Epithelial cell of prostate (primary cell): ENCODE measurements at places on chromosomes 12 and 14.

GRCh38 chr14:34668111-34668510, 38.2 kb upstream of the SNX6 start:
- DNase-seq = no peak

- no peak for DNase-seq
These were observed 422.2 kb downstream of the APAF1 start for GRCh38 chr12:99067171-99067785.

DNA sequence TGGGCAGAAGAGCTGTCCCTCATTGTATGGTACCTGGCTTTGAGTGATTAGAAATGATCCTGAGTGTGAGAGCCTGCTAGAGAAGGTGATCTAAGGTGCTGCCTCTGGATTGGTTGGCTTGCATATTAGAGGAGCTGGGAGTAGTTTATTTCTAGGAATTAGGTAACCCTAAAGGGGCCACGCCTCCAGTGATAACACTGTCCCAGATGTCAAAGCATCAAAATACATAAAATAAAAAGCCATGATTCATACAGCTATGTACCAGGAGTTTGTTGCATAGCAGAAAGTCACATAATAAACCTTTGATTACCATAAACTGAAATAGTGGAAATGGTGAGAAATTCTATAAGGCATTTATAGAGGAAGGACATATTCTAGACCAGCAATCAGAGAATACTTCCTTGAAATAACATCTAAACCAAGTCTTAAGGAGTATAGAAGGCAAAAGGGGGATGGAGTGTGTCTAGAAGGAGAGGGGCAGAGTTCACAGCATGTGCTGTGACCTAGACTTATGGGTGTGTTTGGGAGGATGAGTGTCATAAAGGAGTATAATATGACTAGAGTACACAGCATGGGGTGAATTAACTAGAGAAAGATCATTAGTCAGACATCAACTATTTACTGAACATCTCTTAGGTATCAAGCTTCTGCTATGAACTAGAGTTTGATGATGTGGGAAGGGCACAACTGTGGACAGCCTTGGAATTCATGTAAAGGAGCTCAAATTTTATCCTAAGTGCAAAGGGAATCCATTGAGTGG, 686.4 kb downstream of the GALC start:
- DNase-seq = no peak

- DNase-seq = no peak
These were observed 124.2 kb downstream of the CACNA1C start for GRCh38 chr12:2177003-2177402.

DNA sequence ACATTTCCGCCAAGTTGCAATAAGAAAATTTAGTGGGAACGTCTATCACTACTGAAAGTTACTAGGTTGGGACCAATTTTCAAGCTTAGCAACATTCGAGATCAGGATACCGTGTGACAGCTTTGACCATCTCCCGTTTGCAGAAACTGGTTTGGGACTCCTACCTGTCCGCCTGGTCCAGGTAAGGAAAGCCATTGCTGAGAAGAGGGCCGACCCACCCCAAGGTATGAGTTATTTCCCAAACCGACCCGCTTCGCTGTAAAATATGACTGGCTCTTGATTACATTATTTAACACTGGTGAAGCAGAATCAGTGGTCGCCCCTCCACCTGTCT, 271 bp downstream of the DNAI7 start:
- DNase-seq = no peak

GRCh38 chr12:25677232-25677937, 124.3 kb upstream of the LMNTD1 start:
- no peak for DNase-seq

- no peak for DNase-seq
These were observed 50.4 kb downstream of the GXYLT1 start for GRCh38 chr12:42094277-42094676.

DNA sequence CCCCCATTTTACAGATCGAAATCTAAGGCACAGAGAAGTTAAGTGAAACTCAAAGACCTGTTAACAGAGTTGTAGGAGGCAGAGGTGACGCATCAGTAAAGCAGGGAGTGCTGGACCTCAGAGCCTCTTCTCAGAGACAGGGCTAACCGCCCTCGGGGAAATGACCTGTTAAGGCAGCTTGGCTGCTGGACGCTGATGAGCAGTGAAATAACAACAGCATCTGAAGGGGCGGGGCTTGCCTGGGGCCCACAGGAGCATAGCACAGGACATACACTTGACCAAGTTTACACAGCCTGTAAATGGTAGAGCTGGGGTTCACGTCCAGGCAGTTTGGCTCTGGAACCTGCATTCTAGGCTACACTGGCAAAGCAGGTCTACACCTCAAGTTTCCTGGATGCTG, 39.3 kb downstream of the LRTM2 start:
- no peak for DNase-seq

DNA sequence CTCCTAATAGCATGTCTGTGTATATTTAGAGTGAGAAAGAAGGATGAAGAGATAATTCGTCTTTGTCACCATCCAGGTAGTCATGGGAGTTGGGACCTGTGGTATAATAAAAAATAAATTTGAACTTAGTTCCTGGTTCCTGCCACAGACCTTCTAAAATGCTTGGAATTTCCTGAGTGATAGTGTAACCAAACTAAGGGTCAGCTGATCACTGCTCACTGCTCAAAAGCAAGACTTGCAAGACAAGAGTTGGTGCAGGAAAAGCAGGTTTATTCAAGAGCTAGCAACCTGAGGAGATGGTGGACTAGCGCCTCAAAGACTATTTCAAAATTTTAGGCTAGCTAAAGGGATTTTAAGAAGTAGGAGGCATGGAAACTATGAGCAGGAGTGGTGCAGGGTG, 19.1 kb downstream of the ANG start:
- peak; percentile 72 for DNase-seq

- DNase-seq = no peak
These were observed 20.0 kb downstream of the NAV3 start for GRCh38 chr12:77850698-77851097.

- DNase-seq = no peak
These were observed 28.1 kb downstream of the TNFAIP2 start for GRCh38 chr14:103151270-103151945.

DNA sequence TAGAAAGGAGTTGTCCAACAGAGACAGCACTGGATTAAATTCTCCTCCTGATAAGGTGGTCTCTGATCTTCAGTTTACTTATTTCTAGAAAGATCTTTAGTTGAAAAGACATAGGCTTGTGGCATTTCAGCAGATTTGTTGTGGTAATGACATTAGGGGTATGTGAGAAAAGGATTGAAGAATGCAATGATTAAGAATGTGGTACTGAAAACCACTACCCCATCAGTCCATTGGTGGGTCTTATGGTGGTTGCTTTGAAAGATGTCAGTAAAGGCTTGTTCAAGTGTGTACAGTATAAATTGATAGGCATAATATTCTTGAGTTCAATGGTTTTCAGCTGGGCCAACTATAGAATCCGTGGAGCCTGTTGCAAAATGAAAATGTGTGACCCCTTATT, 10.8 kb downstream of the PPFIBP1 start:
- DNase-seq = no peak

- DNase-seq = peak; percentile 68
These were observed 77.3 kb downstream of the DAAM1 start for GRCh38 chr14:59265808-59266207.

DNA sequence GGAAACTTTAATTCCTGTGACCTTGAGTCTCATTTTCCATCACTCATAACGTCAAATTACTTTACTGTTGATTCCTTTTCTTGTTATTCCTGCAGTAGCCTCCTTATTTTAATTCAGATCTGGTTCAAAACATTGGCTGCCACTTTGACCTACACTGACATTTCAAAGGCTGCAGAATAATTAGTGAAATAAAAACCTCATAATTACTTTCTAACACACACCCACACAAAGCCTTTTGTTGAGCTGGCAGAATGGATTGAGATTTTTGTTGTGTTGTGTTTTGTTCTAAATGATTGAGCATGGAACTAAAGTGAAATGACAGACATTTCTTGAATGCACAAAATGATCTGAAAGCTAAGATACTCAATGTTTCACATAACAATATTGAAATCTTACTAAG, 507.5 kb upstream of the STXBP6 start:
- no peak for DNase-seq

DNA sequence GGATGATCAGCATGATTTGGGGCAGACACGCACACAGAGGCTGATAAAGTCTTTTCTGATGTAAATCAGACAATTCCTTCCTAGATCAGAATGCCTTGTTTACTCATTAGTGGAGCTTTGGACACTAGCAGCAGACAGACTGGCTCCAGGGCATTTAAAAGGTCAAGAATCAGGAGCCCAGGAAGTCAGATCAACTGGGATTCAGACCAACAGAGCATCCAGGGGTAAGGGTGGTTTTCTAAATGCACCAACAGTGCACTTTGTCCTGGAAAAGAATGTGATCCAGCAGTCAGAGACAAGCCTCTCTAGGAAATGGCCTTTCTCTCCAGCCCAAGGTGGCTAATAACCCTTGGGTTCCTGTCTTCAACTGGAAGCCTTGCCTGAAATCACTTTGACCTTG, 405.3 kb downstream of the MED13L start:
- DNase-seq = no peak

- peak; percentile 84 for DNase-seq
These were observed 20.0 kb downstream of the CKAP4 start for GRCh38 chr12:106227641-106228319.

GRCh38 chr12:124380796-124381455, 86.0 kb downstream of the RFLNA start:
- no peak for DNase-seq

DNA sequence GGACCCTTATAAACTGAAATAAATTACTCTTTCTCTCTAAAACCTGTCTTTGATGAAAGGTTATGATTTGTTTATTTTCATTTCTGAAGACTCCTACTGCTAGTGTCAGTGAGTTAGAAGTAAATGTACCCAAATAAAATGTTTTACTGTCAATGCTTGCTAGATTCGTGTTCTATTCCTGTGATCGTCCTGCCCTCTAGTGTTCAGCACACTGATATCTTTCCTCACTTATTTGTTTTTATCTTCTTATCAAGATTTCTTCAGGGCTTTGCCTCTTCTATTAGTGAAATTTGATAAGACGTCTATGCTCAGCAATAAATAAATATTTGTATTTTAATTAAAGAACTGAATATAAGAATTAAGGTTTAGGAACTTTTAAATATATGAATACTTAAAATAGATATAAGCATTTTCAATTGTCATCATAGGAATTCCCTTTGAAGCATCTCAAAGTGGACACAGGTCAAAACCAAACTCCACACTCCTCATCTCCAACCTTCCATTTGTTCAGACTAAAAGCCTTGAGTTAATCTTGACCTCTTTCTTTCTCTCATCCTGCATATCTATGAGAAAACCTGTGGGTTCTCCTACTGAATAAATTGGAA, 75.8 kb downstream of the C12orf50 start:
- DNase-seq = no peak

DNA sequence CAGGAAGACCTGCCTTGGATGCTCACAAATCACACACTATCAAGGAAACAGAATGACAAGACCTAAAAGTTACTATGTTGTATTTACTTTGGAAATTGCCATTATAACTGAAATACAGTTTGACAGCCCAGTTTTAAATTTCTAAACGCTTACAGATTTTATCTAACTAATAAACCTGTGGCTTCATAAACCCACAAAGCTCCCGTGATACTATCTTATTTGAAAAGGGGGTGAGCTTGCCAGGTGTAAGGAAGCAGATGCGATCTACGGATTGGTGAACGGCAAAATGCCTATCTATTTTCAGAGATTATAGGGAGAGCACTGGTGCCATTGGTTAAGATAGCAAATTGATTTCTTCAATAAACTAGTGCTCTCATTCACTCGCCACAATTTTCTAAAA, 485.5 kb downstream of the BCAT1 start:
- no peak for DNase-seq

- DNase-seq = peak; percentile 5
These were observed 38.0 kb downstream of the ABCD2 start for GRCh38 chr12:39581592-39581991.

- DNase-seq = no peak
These were observed 38.1 kb upstream of the JDP2 start for GRCh38 chr14:75389679-75390078.

GRCh38 chr12:74602881-74603672, 65.4 kb downstream of the ATXN7L3B start:
- no peak for DNase-seq

DNA sequence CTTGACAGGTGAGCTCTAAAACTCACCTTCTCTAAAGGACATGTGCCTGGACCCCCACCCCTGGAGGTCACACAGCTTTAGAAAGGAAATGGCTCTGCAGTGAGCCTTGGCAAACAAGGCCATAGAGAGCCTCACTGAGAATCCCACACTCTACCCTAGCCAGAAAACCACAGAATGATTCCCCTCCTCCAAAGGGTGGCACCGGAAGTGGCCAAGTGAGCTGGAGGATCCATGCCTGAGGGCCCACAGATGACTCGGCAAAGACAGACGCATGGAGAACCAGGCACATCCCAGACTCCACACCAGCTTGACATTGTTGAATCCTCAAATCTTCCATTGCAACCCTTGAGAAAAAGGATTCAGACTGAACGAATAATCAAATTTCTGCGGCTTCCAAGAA, 54.2 kb upstream of the PTHLH start:
- DNase-seq = no peak

- no peak for DNase-seq
These were observed 62.0 kb upstream of the FAM222A start for GRCh38 chr12:109651596-109651995.

DNA sequence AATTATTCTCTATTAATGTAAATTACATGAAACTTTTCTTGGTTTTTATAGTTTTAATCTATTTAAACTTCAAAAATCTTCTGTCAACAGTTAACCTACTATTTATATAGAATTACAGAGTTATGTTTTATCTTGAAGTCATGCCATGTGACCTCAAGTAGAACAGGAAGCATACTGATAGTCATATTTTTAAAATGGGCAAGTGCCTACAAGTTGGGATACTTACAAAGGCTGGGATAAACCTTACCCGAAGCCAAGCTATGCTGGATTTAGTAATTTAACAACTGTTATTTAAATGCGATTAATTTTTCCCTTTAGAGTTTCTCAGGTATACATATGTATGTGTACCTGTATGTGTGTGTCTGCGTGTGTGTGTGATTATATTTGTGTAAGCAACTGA, 266.9 kb downstream of the RASSF9 start:
- DNase-seq = peak; percentile 10

GRCh38 chr12:129530984-129531383, 372.8 kb downstream of the TMEM132D start:
- no peak for DNase-seq

- DNase-seq = no peak
These were observed 186.7 kb downstream of the PLCZ1 start for GRCh38 chr12:18551106-18551505.

- DNase-seq = no peak
These were observed 431 bp downstream of the HIP1R start for GRCh38 chr12:122835750-122836026.
